ENCODE measurements at places on chromosomes 2 and 18.

- no peak for DNase-seq
Measured at GRCh38 chr2:196213252-196213980, 42.0 kb upstream of the STK17B start.

- no peak for DNase-seq
Measured at GRCh38 chr2:143640826-143641225, 511.6 kb downstream of the ARHGAP15 start.

- DNase-seq, result no peak
Measured at GRCh38 chr2:163737190-163737439, 1.3 kb upstream of the FIGN start.

DNA sequence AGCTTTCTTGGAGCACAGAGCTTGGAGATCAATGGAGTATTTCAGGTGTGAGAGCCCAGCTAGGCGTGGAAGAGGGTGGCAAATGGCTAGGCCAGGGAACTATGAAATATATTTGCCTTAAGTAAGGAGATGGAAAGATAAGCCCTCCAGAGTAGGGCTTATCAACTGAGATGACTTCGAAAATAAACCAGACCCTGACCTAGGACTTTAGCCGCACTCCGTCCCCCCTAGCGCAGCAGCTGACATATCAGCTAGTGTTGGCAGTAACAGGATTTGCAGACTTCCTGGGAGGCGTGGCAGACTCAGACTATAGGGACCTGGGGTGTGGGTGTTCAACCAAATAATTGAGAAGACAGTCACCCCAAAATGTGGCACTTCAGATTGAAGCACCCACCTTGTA, 127.7 kb upstream of the EPAS1 start:
- no peak for DNase-seq

DNA sequence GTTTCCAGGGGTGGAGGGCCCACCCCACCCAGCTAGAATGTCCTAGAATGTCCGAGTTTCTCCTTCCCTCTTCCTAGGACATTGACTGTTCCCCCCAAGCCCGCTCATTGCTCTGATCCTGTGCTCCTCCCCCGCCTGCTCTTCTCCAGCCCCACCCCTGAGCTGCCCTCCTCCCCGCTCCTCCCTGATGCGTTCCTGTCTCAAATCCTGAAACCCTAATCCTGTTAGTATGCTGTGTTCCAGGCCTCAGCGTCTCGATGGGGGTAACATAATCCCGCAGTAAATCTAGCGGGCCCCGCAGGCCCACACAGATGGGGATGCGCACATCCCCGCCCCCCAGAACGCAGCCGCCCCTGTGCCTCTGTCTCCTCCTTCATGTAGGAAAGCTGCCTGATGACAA, 51.3 kb downstream of the NRP2 start:
- no peak for DNase-seq

- DNase-seq, result no peak
Measured at GRCh38 chr18:47754311-47755101, 176.0 kb downstream of the SMAD2 start.

DNA sequence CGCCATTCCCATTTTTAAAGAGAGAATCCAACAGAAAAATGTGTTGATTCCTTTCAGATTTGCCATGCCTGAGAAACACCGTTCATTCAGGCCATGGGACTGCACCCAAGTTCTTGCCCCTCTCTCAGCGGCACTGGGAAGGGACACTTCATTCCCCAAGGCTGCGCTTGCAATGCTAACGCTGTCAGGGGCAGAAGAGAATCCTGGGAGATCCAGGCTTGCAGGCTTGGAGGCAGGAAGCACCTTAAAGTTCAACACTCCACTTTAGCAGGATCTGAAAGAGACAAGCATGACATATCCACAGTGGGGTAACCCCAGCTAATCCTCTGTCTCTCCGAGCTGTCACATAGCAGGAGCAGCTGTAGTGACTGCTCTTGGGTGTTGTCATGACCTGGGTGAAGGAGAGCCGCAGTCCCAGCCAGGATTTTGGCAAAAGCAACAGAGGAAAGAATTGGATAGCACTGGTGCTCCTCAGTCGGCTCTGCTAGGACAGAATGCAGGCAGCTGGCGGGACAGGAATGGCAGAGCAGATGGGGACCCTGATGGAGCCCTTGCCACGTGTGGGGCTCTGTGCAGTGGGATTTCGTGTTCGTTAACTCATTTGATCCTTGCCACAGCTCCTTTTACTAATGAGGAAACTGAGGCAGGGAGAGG, 22.0 kb upstream of the ODC1 start:
- DNase-seq, result no peak

DNA sequence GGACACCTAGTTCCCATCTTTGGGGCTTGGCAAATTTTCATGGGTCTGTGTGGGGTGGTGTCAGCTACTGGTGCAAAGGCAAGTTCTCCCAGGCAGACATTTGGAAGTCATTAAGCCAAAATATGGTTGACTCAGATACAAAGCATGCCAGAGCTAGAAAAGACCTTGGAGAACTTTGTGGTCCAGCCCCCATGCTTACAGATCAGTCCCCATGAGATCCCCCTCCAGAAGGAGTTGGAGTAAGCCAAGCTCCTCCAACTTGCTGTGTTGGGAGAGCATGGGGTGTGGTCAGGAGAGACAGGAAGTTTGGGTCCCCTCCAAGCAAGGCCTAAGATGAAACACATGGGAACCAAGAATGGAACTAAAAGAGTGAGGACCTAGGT, 224.5 kb downstream of the CYP26B1 start:
- DNase-seq, result peak; percentile 93

- no peak for DNase-seq
Measured at GRCh38 chr2:133433455-133434451, 134.5 kb downstream of the NCKAP5 start.

GRCh38 chr2:113876503-113877387, 13.1 kb upstream of the ACTR3 start:
- DNase-seq, result no peak

- no peak for DNase-seq
Measured at GRCh38 chr2:49444005-49444404, 289.7 kb upstream of the FSHR start.

GRCh38 chr18:48473816-48474215, 64.6 kb upstream of the ZBTB7C start:
- DNase-seq, result no peak

DNA sequence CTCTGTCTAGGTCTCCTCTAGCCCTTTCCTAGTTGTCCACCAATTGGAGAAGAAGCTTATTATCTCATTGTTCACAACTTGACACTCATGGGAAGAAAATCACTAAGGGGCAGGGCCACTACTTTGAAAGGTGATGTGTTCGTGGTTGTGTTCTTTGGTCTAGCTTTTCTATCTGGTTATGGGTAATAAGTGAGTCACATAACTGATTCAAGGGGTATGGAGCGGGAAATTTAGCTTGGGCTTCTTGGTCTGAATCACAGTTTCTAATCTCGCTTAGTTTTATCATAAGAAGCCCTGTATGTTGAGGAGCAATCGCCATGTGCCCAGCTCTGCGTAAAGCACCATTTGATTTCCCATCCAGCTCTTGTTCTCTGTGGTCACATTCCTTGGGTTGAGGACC, 18.7 kb upstream of the DYTN start:
- no peak for DNase-seq

GRCh38 chr2:86243272-86243671, 44.0 kb downstream of the MRPL35 start:
- DNase-seq, result no peak

DNA sequence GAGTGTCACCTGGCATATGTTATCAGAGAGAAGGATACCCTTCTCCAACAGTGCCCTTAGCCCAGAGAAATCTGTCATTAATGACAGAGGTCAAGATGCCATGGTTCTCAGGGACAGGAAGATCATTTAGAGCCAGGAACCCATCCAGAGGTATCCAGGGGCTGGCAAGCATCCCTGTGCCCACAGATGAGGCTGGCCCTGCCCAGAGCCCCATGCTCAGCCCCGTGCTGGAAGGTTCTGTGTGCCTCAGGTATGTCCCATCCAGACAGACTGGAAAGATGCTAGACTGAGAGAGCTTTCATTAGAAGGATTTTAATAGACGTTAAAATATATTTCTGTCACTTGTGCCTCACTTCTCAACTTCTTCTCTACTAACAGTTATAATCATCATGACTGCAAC, 8.2 kb upstream of the TUBB6 start:
- no peak for DNase-seq
